Bronchial smooth muscle cell (primary cell): ENCODE measurements at places on chromosomes 4 and X. TPM values are rescaled to one million over a fixed set of nuclear protein-coding genes. Genes with fewer than 3 reads are reported as not detected.

Gene CXCL8
- 0.17 and 1.9 TPM in 2 replicates for total RNA-seq

Gene NOX1
- 0.17 TPM in 1 of 2 replicates, not detected in the other for total RNA-seq

Gene CFAP299
- total RNA-seq = 5.4 and 8.3 TPM in 2 replicates

Gene DYNLT3
- 40.2 and 45.9 TPM in 2 replicates for total RNA-seq

Gene RHOXF2B
- not detected in 2 replicates for total RNA-seq

Gene SMIM31
- total RNA-seq = not detected in 2 replicates

Gene HOPX
- total RNA-seq = 0.34 and 10.4 TPM in 2 replicates

Gene PTPN13
- 46.8 and 64.7 TPM in 2 replicates for total RNA-seq

Gene WNK3
- total RNA-seq = 0.16 and 0.17 TPM in 2 replicates

Gene F8A1
- 1.1 and 2.0 TPM in 2 replicates for total RNA-seq

Gene CDK16
- total RNA-seq = 36.6 TPM in 2 replicates

Gene DOCK11
- 26.3 and 31.8 TPM in 2 replicates for total RNA-seq
